ENCODE measurements at places on chromosomes 11 and 22.

DNA sequence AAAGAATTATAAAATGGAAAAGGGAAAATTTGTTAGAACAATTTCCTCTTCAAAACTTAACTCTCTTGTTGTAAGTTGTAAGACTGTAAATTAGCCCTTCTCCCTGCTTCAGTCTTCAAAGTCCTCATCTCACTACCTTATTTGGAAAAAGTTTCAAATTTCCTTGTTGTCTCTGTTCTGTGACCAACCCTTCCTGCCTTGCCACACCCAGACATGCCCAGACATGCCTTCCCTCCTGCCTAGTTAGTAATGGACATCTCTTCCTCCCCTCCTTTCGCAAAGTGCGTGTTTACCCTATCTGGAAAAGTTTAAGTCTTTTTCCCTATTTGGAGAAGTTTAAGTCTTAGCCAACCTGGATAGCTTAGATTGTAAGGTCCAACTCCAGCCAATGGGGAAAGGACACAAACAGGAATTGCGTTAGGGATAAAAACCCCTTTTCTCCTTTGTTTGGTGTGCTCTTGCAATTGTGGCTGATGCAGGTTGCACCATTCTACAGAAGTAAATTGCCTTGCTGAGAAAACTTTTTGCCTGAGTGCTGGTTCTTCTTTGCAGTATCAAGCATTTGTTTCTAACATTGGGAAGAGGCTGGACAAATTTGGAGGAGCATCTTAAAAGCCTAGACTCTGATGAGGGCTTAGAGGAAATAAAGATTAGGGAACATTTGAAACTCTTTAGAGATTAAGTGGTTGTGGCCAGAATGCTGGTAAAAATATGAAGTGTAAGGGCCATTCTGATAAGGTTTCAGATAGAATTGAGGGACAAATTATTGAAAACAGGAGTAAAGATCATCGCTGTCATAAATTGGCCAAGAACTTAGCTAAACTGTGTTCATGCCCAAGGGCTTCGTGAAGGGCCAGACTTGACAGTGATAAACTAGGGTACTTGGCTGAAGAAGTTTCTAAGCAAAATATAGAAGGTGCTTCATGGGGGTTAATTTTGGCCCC is 15.4 kb downstream of the OR52K2 start:
- no peak for DNase-seq

GRCh38 chr11:122556605-122557004 is 98.9 kb upstream of the UBASH3B start:
- DNase-seq = no peak

GRCh38 chr22:37496651-37497050 is 10.5 kb upstream of the MFNG start:
- DNase-seq = no peak

GRCh38 chr11:26109658-26110368 is 222.1 kb upstream of the ANO3 start:
- DNase-seq = no peak

GRCh38 chr11:2741377-2742131 is 41.8 kb upstream of the KCNQ1OT1 start:
- no peak for DNase-seq

- DNase-seq = no peak
Measured at GRCh38 chr11:44944181-44944852, 6.4 kb downstream of the TP53I11 start.

- DNase-seq = no peak
Measured at GRCh38 chr11:21511835-21512440, 680.9 kb upstream of the ANO5 start.

GRCh38 chr22:38046070-38046748 is 11.0 kb upstream of the PICK1 start:
- no peak for DNase-seq

DNA sequence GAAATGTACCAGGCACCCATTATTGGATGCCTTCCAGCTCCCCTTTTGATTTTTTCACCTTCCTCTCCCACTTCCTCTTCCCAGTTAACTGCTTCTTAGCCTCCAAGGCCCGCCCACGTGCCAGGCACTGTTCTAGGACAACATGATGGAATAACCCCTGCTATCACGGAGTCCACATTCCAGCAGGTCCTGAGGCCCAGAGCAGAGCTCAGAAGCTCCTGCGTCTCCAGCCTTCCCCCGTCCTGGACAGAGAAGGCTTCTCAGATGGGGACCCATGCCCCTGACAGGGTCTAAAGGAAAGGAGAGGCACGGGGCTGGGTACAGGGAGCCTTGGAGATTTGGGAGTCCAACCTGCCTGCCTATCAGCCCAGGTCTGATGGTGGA is 29.1 kb downstream of the TRIM29 start:
- DNase-seq = no peak

DNA sequence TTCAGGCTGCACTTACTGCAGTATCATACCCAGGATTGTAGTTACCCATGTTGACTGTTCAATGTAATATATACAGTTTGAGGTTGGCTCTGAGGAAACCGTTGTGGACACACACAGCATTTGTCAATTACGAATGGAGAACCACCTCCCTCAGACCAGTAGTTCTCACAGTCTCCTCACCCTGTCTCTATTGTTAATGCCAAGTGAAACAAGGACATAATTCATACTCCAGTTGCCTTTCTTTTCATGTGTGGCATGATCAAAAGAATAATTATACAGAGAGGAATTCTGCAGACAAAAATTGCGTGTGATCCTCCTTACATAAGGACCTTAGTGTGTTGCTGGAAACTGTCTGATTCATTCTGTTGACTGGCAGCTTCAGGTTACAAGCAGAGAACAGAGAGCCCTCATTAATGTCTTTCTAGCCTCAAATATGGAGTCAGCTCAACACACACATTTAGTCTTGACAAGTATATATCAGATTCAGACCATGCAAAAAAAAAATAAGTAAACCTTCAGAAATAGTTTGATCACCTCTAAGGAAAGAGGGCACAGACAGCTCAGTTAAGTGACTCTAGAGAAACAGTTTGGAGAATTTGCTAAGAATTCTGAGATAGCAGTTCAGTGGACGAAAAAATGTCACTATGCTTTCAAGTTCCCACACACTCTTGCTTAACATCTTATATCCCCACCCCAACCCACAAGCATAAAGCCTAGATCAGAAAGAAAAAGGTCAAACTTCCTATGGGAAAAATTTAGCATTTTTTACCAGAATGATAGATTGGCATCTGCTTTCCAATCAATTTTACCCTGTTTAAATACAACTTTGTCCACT is 96.1 kb downstream of the MAML2 start:
- DNase-seq = no peak

DNA sequence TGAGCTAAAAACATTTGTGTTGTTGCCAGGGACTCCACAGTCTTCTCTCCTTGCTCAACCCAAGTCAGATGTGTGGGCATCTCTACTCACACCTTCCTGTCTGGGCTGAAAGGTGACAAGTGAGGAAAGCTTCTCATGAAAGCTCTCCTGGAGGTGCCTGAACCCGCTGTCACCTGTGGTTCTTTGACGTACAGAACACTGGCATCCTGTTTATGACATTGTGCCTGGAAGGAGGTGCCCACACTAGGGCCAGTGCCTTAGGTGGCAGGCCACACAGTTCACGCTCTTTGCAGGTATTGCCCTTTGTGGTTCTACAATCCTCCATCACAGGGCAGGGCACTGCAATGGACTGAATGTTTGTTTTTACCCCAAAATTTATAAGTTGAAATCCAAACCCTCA is 108.5 kb downstream of the CD44 start:
- peak; percentile 58 for DNase-seq

DNA sequence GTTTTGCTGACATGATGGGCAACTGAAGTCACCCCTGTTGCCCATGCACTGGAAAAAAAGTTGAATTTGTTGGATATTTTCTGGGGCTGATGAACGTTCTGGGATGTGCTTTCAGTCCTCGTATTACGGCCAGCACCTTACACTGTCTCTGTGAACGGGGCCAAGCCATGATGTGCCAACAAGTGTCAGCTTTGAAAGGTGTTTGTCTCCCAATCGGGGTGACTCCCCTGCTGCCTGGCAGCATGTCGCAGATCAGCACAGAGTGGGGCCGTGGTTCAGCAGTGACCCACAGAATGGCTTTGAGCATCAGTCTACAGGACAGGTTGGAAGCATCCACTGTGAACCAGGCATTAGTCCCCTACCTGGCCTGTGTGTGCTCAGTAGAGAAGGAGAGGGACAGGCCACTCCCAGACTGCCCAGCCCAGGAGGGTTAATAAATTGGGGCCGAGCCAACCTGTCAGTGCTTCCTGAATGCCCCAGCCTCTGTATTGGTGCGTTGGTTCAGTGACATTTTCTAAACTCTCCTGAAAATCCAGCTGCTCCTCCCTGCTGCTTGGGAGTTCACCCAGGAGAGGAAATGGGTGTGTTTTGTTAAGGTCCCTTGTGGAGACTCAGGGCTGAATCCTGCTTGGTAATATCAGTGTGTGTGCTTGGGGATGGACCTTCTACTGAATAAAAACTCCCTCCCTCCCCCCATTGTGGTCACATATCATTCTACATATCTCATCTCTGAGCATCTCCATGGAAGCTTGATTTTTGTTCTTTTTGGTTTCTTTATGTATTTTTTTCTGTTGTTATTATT is 50.7 kb upstream of the TTC12 start:
- DNase-seq = no peak

- DNase-seq = no peak
Measured at GRCh38 chr11:45806937-45807791, 2.2 kb downstream of the SLC35C1 start.

DNA sequence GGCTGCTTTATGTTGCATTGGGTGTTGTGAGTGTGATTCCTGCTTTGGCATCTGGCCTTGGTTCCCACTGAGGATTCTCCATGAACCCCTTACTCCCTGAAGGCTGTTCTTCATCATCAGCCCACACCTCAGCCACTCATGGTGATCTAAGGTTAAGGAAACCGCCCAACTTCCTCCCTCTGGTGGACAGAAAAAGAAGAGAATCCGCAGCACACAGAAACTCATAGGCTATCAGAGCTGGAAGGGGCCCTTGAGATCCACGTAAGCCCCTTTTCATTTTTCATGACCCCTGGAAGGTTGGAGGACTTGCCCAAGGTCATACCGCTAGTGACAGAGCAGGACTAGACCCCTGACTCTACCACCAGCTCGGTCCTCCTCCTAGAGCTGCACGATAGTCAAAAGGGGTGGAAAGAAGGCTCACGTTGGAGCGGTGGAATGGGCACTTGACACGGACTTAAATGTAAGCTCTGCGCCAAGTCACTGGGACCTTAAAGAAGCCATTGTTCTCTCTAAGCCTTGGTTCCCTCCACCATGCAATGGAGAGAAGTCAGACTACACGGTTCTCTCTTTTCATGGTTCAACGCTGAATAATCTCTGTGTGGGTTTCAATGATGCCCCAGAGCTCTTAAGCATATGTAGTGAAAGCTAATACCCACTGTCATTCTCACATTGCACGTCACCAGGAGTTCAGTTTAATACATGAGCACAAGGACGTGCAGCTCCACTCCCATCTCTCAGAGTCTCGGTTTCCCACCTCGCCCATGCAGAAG is 83.6 kb upstream of the CRTAM start:
- DNase-seq = no peak

DNA sequence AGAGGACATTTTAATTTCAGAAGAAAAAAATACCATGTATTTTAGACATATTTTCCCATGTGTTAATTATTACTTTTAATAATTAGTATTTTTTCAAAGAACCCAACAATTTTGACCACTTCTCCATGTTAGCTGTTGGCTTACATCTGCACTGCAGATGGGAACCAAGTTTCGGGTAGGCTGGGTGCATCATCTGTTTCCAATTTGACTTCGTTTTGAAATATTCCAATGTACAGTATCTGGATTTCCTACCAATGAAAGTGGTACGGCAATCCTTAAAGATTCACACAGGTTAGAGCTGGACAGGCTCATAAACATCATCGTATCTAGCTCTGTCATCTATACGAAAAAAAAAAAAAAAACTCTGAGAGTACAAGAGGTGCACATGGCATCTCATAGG is 670.2 kb downstream of the OPCML start:
- no peak for DNase-seq

Data from T-helper 9 cell (primary cell).